Skeletal muscle cell (primary cell): ENCODE measurements at places on chromosomes 11 and 22.

DNA sequence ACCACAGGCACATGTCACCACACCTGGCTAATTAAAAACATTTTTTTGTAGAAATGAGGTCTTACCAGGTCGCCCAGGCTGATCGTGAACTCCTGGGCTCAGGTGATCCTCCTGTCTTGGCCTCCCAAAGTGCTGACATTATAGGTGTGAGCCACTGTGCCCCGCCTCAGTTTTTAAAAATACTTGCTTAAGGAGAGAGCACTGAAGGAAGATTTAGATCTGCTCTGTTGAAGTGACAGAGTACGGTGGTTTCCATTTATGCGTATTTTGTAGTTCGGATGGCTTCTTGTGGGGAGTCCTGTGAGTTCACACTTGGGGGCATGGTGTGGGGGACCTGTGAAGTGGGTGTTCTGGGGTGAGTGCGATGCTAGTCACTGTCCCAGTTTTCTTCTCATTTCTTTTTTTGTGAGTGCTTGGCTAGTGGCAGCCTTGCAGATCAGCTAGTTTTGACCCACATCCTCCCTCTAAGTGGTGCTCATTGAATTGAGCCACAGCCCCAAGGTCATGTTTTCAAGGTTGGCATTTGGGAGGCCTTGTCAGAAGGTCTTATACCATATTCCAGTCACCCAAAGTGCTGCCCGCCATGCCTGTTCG lies 31.5 kb downstream of the PTPRJ start:
- no peak for DNase-seq

DNA sequence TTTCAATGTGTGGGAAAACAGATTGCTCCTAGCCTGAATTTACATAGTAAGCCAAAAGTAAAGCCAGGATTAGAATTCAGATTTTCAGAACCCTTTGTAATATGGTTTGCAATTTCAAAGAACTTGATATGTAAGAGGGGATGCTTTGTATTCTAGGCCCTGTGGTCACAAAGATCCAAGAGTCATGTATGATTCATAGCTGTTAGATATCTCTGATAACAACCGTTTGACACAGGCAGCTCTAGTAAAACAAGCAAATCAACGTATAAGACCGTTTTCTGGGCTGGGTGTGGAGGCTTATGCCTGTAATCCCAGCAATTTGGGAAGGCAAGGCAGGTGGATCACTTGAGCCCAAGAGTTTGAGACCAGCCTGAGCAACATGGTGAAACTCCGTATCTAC lies 79.6 kb downstream of the EMSY start:
- DNase-seq: no peak

- no peak for DNase-seq
Observed at GRCh38 chr11:1077417-1078119, 2.9 kb downstream of the MUC2 start.

GRCh38 chr22:41511521-41511968 lies 32.7 kb downstream of the POLR3H start:
- DNase-seq: no peak

DNA sequence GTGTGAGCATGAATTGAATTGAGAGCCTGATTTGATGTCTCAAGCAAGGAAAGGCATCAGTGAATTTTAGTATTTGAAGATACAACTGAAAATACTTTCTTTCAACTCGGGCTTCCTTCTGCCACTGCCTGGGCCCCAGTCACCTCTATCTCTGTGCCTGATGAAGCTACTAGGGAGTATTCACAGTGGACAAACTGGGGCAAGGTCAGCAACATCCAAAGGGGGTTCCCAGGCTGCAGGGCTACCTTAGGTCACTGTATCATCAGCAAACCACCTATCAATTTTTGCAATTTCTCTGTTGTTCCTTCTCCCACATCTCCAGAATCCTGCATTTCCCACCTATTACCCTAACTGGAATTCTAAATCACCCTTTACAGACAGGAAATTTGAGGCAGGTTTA lies 10.2 kb downstream of the PRAME start:
- no peak for DNase-seq
